Activated CD8-positive, alpha-beta memory T cell treated with anti-CD3 and anti-CD28 coated beads, Interleukin-2, amount 50 U/mL, for 48 hours (primary cell): ENCODE measurements at places on chromosomes 16 and 17.

GRCh38 chr17:33205552-33205951, 87.5 kb downstream of the ASIC2 start:
- DNase-seq, result no peak

DNA sequence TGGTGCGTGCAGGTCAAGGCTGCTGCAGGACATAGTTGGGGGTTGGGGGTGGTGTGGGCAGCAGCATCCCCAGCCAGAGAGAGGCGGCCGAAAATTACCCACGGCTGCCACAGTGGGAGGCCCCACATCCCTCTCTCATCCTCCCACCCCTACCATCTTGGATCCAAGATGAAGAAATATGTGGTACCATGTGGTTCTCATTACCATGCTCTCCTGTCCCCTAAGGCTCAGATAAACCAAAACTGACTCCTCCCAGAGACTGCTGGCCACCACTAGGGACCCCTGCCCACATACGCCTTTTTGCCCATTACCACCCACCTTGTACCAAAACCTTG, 120.4 kb downstream of the HIC1 start:
- DNase-seq, result no peak

DNA sequence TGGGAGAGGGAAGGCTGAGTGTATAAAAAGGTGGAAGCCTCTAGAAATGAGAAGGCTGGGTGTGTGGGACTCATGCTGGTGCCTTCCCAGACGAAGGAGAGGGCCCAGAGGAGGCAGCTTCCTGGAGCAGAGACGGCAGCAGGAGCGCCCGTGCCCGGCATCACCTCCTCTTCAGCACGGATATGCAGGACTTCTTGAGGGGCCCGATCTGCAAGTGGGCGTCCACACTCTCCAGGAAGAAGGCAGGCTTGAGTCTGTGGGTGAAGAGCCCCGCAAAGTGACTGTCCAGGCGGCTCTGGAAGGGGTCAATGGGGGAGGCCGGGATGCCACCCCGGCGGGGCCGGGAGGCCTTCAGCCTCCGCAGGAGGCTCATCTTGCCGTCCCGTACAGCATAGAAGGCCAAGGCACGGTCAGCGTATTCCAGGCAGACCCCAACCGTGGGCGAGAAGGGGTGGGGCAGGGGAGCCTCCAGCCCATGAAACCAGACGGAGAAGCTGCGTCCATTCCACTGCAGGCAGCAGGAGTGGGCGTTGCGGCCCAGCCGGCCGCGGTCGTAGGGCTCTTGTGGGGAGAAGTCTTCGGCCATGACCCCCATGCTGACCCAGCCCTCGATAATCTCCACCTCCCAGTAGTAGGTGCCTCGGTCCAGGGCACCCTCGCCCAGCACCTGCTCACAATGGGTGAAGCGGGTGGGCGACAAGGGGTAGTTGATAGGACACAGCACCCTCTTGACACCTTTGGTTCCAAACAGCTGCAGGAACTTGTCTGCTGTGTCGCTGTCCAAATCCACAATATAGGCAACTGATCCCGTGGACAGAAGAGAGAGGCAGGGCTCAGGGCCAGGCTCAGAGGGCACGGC, 3.8 kb downstream of the TRIM47 start:
- no peak for DNase-seq

GRCh38 chr16:17298238-17298637, 172.5 kb downstream of the XYLT1 start:
- DNase-seq, result no peak

GRCh38 chr17:21295036-21295952, 10.8 kb downstream of the MAP2K3 start:
- no peak for DNase-seq

DNA sequence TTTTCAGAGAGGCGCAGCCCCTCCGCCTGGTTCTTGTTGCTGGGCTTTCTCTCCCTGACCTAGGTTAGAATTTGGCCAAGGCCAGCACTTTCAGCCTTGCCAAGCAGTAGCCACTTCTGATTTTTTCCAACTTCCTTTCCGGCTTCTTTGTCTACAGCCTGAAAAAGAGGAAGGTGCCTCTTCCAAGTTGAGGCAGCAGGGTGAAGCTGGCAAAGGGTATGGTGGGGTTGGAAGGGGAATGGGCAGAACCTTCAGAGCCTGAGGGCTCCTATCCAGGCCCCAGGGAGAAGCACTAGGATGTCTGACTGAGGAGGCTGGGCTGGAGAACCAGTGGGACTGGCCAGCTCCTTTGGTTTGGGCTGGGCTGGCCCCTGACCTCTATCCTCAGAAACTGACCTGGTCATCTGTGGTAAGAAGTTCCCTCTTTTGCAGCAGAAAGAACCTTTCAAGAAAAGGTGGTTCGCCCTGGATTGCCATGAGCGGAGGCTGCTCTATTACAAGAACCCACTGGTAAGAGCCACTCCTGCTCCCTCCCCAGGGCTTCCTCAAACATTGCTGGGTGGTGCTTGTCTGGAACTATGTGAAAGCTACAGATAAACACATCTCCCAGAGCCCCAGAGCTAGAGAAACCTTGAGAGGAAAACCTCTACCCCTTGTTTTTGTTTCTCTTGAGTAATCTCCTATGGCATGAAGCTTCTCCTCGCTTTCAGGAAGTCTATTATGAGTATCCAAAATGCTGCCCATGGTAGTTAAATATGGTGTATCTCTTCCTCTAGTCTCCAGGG, 16.6 kb upstream of the RNF135 start:
- DNase-seq, result no peak

DNA sequence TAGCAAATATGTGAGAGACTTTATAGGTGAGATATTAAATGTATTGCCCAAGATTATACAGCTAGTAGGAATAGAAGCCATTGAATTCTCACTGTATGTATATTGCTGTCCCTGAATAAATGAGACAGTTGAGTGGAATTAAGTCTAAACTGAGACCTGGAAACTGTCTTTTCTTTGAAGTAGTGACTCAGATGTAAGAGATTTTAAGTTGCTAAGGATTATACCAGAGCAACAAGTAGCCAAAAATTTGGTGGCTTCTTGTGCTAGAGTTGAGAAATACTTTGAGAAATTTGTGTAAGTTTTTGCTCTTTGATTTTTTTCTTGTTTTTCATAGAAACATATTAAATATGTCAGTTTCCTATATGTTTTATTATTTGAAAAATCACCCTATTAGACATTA, 58.7 kb downstream of the TANC2 start:
- DNase-seq, result no peak

DNA sequence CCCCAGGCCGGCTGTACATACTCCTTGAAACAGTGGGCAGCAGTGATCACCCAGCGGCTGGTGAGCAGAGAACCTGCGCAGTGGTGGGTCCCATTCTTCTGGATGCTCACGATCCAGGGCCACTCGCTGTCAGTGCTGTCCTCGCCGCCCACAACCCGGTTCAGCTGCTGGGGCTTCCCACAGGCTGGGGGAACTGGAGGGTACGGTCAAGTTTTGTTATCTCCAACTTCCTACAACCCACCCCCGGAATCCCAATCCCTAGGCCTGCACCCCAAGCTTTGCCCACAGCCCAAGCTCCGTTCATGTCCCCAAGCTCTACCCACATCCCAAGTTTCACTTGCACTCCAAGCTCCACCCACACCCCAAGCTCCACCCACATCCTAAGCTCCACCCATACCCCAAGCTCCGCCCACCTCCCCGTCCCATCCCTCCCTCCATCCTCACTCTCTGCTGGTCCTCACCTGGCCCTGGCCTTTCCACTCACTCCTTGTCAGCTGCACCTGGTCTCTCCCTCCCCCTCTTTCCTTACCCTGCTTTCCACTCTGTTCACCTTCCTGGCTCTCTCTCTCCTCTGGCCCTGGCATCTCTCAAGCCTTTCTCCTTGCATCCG, 1.8 kb downstream of the PRSS22 start:
- DNase-seq, result peak; percentile 62

GRCh38 chr16:19710991-19711545, 7.0 kb downstream of the KNOP1 start:
- no peak for DNase-seq

GRCh38 chr16:86882586-86883280, 304.4 kb downstream of the FOXL1 start:
- DNase-seq, result no peak

DNA sequence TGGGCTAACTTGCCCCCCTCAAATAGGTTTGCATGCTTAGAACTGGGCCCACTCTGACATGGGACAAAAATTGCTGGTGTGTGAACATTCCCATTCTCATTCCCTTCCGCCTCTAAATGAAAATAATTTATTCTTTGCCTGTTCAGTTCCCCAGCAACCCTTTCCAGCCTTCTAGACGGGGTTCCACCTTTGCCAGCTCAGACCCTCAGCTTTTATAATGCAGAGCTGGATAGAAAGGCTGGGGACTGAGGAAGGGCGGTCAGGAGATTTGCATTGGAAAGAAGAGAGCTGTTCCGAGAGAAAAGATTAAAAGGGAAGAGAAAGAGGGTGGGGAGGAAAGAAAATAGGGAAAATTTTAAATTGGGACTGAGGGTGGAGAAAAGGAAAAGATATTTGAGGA, 151.1 kb upstream of the WSCD1 start:
- no peak for DNase-seq

DNA sequence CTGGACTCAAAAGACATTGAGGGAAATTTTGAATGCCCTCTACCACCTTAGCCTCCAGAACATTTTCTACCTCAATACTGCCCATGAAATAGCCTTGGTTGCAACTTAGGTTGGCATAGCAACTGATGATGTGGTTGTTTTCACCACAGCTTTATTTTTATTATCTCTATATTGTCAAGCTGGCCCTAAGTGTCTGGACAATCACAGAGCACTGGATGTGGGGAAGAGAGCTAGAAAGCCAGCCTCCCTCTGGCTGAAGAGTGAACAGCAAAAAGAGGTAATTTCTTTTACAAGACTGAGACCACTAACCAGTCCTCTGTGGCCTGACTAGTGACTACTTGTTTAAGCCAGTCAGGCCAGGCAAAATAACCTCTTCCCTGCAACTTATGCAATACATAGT, 159.6 kb downstream of the HS3ST2 start:
- no peak for DNase-seq

DNA sequence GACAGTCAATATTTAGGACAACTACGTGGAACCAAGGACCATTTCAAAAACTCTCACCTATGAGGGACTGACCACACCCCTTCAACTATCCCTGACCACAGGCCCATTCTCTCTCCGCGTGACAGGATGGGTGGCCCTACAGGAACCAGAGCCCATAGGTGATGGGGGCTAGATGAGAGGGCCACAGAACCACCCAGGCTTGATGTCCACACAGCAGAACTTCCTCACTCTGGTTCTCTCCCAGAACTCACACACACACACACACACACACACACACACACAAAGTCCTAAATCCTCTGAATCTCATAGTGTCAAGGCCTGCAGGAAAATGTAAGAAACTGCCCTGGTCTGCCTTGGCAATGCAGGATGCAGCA, 1.5 kb downstream of the ZNF319 start:
- DNase-seq, result no peak

DNA sequence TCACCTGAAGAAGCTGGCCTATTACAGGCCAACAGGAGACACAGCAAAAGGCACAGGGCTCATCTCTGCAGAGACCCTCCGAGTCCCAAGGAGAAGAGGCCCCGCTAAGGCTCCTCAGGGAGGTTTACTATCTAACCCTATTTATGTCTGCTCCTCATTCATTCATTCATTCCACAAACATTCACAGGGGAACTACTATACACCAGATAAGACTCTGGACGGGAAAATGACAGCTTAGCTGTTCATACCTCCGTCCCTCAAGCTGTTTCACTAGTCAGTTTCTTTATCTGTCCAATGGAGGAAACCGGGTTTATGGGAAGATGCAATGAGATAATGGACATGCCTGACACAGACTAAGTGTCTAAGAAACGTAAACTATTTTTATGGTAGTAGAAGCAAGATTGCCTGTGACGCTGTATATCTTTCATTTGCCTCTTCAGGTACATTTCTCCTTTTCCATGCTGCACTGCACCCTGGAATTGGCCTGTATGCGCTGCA, 62.1 kb downstream of the SRL start:
- DNase-seq, result no peak

DNA sequence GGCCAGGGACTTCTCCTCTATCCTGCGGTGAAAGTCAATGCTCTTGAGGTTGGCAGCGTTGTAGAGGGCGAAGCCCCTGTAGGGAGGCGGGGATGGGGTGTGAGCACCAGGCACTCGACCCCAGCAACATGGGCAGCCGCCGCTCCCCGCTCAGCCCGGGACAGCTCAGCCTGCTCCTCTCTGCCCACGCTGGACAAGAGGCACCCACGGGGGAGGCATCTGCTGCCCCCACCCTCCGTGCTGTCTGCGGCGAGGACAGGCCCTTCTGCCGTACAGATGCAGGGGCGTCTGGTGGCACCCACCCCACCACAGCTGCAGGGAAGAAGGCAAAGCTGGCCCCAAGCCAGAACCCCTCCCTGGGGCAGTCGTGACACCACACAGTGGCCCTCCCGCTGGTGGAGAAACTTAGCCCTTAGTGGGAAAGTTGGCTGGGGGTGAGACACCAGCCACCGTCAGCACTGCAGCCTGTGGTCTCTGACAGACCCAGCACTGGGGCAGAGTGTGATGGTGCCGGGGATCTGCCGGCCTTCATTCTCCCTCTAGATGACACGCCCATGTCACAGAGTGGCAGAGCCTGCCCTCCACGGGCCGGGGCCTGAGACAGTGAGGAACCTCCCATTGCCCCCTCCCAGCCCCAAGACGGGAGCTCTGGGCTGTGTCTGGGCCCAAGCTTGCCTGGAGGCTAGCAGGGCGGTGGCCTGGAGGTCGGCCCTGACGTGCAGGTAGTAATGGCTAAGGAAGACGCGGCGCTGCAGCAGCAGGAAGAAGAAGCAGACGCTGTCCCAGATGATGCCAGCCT, 19.5 kb downstream of the CTU2 start:
- DNase-seq, result no peak

DNA sequence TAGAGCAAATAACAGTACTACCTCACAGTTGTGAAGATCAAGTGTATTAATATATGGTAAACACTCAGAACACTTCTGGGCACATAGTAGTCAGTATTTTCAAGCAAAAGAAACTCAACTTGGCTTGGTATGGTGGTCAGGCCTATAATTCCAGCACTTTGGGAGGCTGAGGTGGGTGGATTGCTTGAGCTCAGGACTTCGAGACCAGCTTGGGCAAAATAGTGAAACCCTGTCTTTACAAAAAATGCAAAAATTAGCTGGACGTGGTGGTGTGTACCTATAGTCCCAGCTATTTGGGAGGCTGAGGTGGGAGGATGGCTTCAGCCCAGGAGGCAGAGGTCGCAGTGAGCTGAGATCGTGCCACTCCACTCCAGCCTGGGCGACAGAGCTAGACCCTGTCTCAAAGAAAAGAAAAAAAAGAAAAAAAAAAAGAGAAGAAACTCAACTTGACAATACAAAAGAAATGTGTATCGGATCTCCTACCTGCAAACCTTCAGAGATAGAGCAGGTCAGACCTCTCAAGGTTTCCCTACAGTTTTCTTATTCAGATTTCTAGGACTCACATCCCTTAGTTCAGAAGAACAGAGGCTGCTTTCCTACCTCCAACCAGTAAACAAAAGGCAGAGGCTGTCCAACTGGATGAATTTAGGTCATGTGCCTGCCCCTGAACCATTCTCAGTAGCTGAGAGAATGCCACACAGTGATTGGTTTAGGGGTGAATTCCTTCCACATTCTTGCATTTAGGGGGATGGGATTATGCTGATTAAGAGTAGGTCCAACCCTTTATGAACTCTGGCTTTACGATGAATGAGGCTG, 1.7 kb upstream of the KPNA2 start:
- no peak for DNase-seq

- DNase-seq, result no peak
These were observed 17.2 kb upstream of the CACNG1 start for GRCh38 chr17:67027031-67027628.

- no peak for DNase-seq
These were observed 43.2 kb downstream of the SOCS1 start for GRCh38 chr16:11212798-11213196.

- DNase-seq, result no peak
These were observed 71.7 kb downstream of the CDC27 start for GRCh38 chr17:47117386-47117785.
